ENCODE measurements at places on chromosomes 16 and 17.

GRCh38 chr17:67018471-67019434 is 25.6 kb upstream of the CACNG1 start:
- no peak for DNase-seq

- DNase-seq, result no peak
Measured at GRCh38 chr16:59783191-59783590, 1049.1 kb upstream of the GOT2 start.

GRCh38 chr16:65786916-65787315 is 579.6 kb upstream of the CDH5 start:
- no peak for DNase-seq

GRCh38 chr16:54253118-54253517 is 33.5 kb downstream of the IRX3 start:
- no peak for DNase-seq

DNA sequence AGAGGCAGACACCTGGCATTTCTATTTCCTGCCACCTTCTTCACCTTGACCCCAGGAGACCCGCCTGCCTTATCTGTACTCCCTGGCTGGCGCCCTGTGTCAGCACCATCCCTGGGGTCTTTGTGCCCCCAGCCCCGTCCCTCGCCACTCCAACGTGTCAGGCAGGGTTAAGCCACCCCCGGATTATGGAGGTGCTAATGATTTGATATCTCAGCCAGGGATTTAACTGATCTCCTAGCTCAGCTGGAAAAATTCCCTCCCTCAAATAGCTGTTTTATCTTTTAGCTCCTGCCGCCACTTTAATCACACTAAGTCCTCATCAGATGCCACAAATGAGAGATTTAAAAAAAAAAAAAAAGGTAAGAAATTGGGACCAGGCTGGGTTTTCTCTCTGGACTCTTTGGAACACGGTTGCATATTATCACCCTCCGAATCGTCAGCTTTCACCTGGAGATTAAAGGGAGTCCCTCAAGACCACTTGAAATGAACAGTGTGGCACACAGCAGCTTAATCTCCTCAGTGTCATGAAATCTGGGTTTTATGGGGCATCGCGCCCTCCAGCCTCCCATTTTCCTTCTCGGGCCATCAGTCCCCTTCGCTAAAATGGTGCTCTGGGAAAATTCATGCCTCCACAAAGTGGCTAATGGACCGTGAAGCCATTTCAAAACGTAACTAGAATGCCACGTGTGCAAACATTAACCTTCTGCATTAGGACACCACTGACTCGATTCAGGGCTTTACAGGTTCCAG is 26.2 kb upstream of the WFDC1 start:
- no peak for DNase-seq

DNA sequence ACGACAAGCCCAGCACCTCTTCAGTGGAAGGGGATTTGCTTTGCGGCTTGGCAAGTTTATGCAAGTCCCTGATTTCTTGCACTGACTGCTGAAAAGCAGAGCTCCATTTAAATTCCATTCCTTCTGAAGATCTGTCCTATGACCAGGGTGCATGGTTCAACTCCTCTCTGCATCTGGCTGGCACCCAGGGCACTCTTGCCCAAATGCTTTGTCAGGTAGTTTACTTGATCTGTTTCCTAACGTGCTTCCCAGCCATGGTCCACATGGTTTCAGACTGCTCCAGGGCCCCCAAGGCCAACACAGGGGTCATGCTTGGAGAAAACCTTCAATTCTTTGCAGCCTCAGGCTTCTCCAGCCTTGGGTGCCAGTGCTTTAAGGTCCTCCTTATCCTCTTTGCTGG is 11.2 kb upstream of the HP start:
- DNase-seq, result no peak

DNA sequence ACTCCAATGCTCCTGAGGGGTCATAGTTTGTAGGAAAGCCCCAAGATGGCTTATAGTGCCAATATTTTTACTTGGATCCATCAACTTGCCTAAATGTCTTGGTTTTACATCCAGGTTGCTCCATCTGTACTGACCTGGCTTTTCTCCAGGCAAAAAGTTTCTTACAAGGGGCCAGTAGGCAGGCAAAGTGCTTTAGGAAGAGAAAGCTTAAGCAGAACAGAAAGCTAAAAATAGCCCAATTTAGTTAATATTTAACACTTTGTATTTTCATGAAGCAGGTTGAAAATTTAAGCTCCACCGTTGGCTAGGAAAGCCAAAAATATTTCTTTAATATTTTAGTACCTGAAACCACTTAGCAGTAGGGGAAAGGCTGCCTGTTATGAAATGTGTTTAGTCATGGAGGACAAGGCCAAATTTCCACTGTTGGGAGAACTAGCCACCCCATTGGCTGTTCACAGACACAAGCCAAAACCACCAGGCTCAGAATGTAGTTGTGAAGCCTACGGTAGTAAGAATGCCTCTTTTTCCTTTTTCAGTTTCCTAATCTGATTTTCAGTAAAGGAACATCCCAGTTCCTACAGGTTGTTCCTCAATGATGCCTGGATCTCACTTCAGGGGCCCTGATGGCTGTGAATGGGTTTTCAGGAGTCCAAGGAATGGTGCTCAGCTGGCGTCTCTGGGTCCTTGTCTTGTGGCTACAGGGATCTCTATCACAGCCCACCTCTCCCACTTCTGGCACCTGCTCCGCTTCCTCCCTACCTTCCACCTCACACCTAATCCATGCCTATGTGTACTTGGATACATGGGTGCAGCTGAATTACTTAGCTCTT is 324.8 kb downstream of the PMP22 start:
- DNase-seq, result no peak

- no peak for DNase-seq
Measured at GRCh38 chr16:9380221-9380620, 288.8 kb downstream of the HAPSTR1 start.

DNA sequence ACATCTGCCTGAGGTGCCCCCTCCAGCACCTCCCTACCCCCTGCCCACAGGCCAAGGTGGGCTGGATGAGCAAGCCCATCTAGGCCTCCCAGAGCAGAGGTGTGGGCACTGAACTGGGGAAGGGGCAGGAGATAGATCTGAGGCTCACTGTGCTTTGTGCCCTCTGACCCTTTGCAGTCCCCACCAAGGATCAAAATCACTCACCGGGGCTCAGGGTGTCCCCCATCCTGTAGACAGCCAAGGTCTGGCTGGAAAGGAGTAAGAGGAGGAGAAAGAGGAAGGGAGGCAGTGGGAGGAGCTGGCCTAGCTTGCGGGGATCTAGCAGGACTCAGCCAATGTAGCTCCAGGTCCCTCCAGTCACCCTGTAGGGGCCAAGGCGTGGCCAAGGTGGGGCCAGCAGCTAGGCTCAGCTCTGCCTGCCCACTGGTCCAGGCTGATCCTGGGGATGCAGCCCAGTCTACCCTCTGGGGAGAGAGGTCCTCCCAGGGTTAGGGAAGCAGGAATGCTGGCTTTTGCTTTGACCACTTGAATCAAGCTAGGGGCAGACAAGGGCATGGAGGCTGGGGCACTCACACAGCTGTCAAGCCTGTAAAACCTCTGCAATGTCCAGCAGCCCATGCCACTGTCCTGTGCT is 1.8 kb downstream of the SLC12A4 start:
- DNase-seq, result no peak

Measured in stimulated activated CD4-positive, alpha-beta T cell treated with anti-CD3 and anti-CD28 coated beads, Interleukin-12 subunit alpha, Interleukin-12 subunit beta, amount 100 ng/mL, for 4 hours (primary cell).